ENCODE measurements at places on chromosomes 3 and 15.

- no peak for DNase-seq
- no peaks in the 10 kb centered on the region for H3K4me1 ChIP-seq
- H3K36me3 ChIP-seq, result no peaks in the 10 kb centered on the region
- H3K27ac ChIP-seq, result no peak overlapping the region
These were observed 136.0 kb upstream of the DAZL start for GRCh38 chr3:16741103-16741758.

GRCh38 chr15:70240082-70240481 lies 142.4 kb upstream of the TLE3 start:
- H3K36me3 ChIP-seq, result no peaks in the 10 kb centered on the region
- H3K4me1 ChIP-seq, result peaks cover 68% of the 10 kb centered on the region
- DNase-seq, result no peak
- no peaks in the 10 kb centered on the region for H3K27me3 ChIP-seq
- no peak overlapping the region for H3K4me3 ChIP-seq

- H3K27me3 ChIP-seq, result no peaks in the 10 kb centered on the region
- no peak overlapping the region for H3K4me3 ChIP-seq
- H3K36me3 ChIP-seq, result no peaks in the 10 kb centered on the region
- H3K27ac ChIP-seq, result no peak overlapping the region
- DNase-seq, result no peak
- H3K4me1 ChIP-seq, result no peaks in the 10 kb centered on the region
These were observed 18.7 kb downstream of the TGM4 start for GRCh38 chr3:44893097-44893496.

- H3K27me3 ChIP-seq, result no peaks in the 10 kb centered on the region
- no peak for DNase-seq
- peaks cover 5% of the 10 kb centered on the region for H3K36me3 ChIP-seq
These were observed 74.2 kb downstream of the ANKRD28 start for GRCh38 chr3:15723624-15723884.

DNA sequence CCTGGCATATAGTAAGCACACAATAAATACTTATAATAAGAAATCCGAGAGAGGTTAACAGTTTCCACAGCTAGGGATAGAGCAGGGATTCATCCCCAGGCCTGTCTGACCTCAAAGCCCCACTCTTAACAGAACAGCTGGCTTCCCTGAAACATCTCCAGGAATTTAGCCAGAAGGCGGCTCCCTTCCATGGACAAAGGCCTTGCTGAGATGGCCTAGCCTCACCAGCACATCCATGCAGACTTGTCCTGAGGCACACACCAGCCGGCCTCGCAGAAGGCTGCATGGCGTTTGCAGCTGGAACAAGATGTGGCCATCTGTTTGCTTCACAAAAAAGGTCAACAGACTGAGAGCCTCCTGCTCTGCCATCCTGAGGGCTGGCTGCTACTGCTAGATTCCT lies 245.4 kb downstream of the SLCO3A1 start:
- H3K27ac ChIP-seq, result no peak overlapping the region
- H3K4me3 ChIP-seq, result no peak overlapping the region
- H3K36me3 ChIP-seq, result no peaks in the 10 kb centered on the region
- peaks cover 73% of the 10 kb centered on the region for H3K4me1 ChIP-seq
- no peaks in the 10 kb centered on the region for H3K27me3 ChIP-seq

- no peak overlapping the region for H3K4me3 ChIP-seq
- H3K4me1 ChIP-seq, result peaks cover 10% of the 10 kb centered on the region
- no peak overlapping the region for H3K27ac ChIP-seq
- peaks cover 14% of the 10 kb centered on the region for H3K27me3 ChIP-seq
- no peak for DNase-seq
These were observed 5.5 kb upstream of the PLXND1 start for GRCh38 chr3:129611812-129612533.

DNA sequence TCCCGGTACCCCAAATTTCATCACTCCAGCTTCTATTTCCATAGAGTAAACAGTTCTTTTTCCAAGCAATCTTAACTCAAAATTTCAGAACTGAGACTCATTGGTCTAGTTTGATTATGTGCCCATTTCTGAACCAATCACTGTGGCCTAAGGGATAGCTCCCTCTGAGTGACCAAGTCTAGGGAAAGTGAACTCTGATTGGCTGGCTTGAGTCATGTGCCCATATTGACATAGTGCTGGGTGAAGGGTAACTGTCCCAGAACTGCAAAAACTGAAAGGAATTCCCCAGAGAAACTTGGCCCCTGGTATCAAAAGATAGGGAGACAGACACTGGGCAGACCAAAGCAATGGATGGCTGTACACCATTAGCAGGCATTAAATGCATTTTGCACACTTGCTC lies 171.2 kb upstream of the WNT5A start:
- H3K27me3 ChIP-seq, result no peaks in the 10 kb centered on the region
- no peak overlapping the region for H3K4me3 ChIP-seq
- no peak overlapping the region for H3K27ac ChIP-seq

DNA sequence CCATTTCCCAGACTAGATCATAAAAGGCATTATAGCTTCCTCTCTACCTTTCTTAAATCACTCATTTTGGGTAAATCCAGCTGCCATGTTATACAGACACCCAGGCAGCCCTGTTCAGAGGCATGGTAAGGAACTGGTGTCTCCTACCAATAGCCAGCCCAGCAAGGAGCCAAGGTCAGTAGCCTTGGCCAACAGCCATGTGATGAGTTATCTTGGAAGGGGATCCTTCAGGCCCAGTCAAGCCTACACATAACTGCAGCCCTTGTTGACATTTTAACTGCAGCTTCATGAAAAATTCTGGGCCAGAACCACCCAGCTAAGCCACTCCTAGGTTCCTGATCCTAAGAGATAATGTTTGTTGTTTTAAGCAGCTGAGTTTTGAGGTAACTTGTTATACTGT lies 29.0 kb upstream of the ZMAT3 start:
- H3K27me3 ChIP-seq, result no peaks in the 10 kb centered on the region
- H3K4me3 ChIP-seq, result no peak overlapping the region
- no peak overlapping the region for H3K27ac ChIP-seq
- no peaks in the 10 kb centered on the region for H3K4me1 ChIP-seq

DNA sequence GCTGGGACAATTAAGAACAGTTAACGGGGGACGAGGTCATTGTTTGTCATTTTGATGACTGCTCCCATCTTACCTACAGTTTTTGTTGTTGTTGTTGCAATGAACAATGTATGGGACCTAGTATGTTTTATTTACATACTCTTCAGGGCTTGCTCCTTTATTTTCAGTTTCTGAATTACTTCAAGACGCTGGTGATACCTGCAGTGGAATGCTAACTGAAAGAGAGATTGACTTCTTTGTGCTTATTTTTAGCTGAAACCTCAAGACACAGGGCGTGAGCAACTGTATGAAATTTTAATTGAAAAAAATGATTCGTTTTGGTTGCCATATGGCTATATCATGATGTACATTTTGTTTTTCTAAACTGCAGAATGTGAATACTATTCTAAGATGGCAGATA lies 297.9 kb downstream of the EDEM1 start:
- H3K27ac ChIP-seq, result no peak overlapping the region
- no peaks in the 10 kb centered on the region for H3K27me3 ChIP-seq
- DNase-seq, result no peak
- H3K4me3 ChIP-seq, result no peak overlapping the region
- no peaks in the 10 kb centered on the region for H3K4me1 ChIP-seq
- no peaks in the 10 kb centered on the region for H3K36me3 ChIP-seq

GRCh38 chr3:3221528-3221927 lies 42.0 kb upstream of the CRBN start:
- no peak overlapping the region for H3K27ac ChIP-seq
- no peaks in the 10 kb centered on the region for H3K4me1 ChIP-seq
- DNase-seq, result no peak
- H3K27me3 ChIP-seq, result no peaks in the 10 kb centered on the region
- no peak overlapping the region for H3K4me3 ChIP-seq
- no peaks in the 10 kb centered on the region for H3K36me3 ChIP-seq

DNA sequence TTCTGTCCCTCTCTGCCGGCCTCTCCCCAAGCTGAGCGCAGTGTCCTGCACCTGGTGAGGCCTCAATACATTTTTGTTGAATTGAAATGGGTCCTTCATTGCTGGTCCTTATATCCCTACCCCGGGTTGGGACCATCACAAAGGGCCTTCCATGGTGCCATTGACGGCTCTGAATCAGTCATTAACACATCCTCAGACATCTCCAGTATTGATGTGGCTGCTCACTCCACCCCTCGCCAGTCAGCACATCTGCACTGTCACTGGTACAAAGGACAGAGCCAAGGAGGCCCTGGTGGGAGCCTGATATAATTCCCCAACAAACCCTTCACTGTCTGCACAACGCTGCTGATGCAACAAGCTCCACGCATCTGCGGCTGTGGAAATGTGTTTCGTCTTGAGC lies 191.6 kb upstream of the TOPAZ1 start:
- no peak overlapping the region for H3K27ac ChIP-seq
- H3K4me1 ChIP-seq, result no peaks in the 10 kb centered on the region
- H3K4me3 ChIP-seq, result no peak overlapping the region
- no peaks in the 10 kb centered on the region for H3K27me3 ChIP-seq

- no peak overlapping the region for H3K4me3 ChIP-seq
- no peaks in the 10 kb centered on the region for H3K27me3 ChIP-seq
- no peaks in the 10 kb centered on the region for H3K4me1 ChIP-seq
These were observed 394.0 kb downstream of the LRTM1 start for GRCh38 chr3:54533856-54534255.

DNA sequence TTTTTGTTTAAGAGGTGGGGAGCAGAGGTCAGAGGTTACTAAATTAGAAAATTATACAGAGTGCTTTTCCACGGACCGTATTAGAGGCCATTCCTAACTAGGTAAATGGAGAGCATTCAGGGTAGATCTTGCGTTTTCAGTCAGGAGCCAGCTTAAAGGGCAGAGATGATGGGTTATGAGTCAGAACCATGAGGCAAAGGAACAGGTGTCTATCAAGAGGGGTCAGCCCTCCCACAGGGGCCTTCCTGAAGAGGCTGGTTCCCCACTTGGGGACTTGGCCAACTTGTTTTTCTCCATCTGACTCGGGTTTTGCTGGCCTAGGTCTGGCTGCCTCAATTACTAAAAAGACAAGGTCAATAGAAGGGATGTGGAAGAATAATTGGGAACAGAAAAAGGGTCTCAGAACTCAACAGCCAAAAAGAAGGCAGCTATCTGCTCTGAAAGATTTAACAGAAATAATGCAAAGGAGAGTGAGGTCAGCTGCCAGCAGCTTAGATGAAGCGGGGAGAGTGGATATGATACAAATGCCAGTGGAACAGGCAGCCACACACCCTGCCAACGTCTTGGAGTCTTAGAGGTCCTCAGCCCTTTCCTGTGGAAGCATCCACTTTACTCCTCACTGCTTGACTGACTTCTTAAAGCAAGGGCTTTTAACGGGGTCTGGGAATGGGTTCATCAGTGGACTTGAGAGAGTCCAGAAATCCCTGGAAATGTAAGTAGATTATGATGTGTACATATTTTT lies 17.6 kb downstream of the MTMR14 start:
- H3K27ac ChIP-seq, result no peak overlapping the region
- no peaks in the 10 kb centered on the region for H3K4me1 ChIP-seq
- no peak for DNase-seq
- no peak overlapping the region for H3K4me3 ChIP-seq
- peaks cover 76% of the 10 kb centered on the region for H3K36me3 ChIP-seq
- no peaks in the 10 kb centered on the region for H3K27me3 ChIP-seq

Measured in thymus (tissue), 14 donors.